SJCRH30 (cell line): ENCODE measurements at places on chromosomes 5 and 9. TPM values are rescaled to one million over a fixed set of nuclear protein-coding genes. Genes with fewer than 3 reads are reported as not detected.

RASGRF2 gene
- total RNA-seq = 6.7 and 6.9 TPM in 2 replicates

DNA sequence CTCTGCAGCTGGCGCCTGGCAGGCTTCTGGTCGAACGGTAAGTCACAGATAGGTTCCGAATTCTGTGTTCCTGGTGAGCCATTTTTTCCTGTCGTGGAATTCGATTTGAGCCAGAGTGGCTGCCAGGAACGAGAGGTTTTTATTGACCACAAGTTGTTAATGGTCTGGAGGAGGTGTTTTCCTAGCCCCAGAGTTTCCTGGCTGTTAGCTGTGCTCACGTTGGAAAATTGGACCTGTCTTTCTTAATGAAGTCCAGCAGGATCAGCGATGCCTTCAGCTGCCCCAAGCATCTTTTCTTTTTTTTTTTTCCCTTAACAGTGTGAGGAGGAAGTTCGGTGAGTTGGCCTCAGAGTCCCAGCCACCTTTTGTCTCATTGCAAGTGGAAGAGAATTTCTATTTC, 62.9 kb downstream of the COL5A1 start:
- peaks cover 21% of the 10 kb centered on the region for H3K4me1 ChIP-seq
- no peaks in the 10 kb centered on the region for H3K27me3 ChIP-seq
- no peak overlapping the region for H3K4me3 ChIP-seq
- H3K36me3 ChIP-seq = peaks cover 6% of the 10 kb centered on the region; the same call in 1 of the 2 replicates
- H3K27ac ChIP-seq = no peak overlapping the region

TMC1 gene
- not detected in 2 replicates for total RNA-seq

GRCh38 chr5:161064781-161065180, 212.8 kb upstream of the ATP10B start:
- H3K4me3 ChIP-seq = no peak overlapping the region
- no peaks in the 10 kb centered on the region for H3K27me3 ChIP-seq
- H3K27ac ChIP-seq = no peak overlapping the region
- no peaks in the 10 kb centered on the region for H3K36me3 ChIP-seq

CHSY3 gene
- total RNA-seq = 1.8 and 1.9 TPM in 2 replicates

DNA sequence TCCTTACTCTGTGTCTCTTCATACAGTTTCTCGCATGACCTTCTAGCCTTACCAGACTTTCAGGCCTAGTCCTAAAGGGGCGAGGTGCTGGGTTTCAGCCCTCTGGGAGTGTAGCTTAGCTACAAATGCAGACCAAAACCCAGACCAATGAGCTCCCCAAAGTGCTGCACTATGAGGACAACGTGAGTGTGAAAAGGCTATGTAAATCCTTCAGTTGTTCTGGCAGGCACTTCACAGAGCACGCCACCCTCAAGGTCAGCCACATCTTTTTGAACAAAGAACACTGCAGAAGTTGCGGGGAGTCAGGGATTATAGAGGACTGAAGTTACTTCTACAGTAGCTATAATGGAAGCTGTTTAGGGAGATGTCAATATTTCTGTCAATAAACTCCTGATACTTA, 301.7 kb downstream of the MARCHF11 start:
- no peak overlapping the region for H3K27ac ChIP-seq
- no peaks in the 10 kb centered on the region for H3K27me3 ChIP-seq
- H3K36me3 ChIP-seq = no peaks in the 10 kb centered on the region
- no peak overlapping the region for H3K4me3 ChIP-seq
- no peak for DNase-seq
- no peaks in the 10 kb centered on the region for H3K4me1 ChIP-seq

DNA sequence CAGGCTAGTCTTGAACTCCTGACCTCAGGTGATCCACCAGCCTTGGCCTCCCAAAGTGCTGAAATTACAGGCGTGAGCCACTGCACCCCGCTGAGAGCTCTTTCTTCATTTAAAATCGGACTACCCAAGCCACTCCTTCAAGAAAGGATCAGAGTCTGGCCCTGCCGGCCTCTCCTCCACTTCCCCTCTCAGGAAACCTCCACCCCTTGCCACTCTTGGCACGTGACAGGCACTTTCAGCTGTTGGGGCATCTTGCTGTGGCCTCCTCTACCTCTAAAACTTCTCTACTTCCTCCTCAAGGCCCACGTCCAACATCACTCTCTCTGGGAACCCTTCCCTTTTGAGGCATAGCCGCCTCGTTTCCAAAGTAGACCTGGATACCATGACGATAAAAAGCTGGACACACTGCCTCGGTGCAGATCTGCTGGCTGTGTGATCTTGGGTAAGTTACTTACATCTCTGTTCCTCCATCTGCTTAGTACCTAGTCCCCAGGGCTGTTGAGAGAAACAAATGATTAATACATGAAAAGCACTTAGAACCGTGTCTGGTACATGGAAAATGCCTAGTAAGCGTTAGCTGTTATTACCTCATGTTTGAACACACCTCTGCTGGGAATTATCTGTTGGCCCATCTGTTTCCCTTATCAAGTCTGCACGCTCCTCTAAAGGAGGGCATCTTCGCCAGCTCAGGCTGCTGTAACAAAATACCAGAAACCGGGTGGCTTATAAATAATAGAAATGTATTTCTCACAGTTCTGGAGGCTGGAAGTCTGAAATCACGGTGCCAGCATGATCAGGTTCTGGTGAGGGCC, 55.3 kb downstream of the SMIM23 start:
- no peaks in the 10 kb centered on the region for H3K4me1 ChIP-seq
- no peak for DNase-seq
- no peaks in the 10 kb centered on the region for H3K36me3 ChIP-seq
- no peak overlapping the region for H3K4me3 ChIP-seq
- no peaks in the 10 kb centered on the region for H3K27me3 ChIP-seq
- H3K27ac ChIP-seq = no peak overlapping the region

- H3K36me3 ChIP-seq = no peaks in the 10 kb centered on the region
- no peak for DNase-seq
- H3K4me3 ChIP-seq = no peak overlapping the region
These were observed 1585.6 kb downstream of the EFNA5 start for GRCh38 chr5:106085136-106085535.

- H3K4me3 ChIP-seq = no peak overlapping the region
- H3K36me3 ChIP-seq = no peaks in the 10 kb centered on the region
- peaks cover under 1% of the 10 kb centered on the region for H3K4me1 ChIP-seq
- H3K27me3 ChIP-seq = no peaks in the 10 kb centered on the region
These were observed 324.3 kb upstream of the RFX3 start for GRCh38 chr9:3850098-3850497.

DNA sequence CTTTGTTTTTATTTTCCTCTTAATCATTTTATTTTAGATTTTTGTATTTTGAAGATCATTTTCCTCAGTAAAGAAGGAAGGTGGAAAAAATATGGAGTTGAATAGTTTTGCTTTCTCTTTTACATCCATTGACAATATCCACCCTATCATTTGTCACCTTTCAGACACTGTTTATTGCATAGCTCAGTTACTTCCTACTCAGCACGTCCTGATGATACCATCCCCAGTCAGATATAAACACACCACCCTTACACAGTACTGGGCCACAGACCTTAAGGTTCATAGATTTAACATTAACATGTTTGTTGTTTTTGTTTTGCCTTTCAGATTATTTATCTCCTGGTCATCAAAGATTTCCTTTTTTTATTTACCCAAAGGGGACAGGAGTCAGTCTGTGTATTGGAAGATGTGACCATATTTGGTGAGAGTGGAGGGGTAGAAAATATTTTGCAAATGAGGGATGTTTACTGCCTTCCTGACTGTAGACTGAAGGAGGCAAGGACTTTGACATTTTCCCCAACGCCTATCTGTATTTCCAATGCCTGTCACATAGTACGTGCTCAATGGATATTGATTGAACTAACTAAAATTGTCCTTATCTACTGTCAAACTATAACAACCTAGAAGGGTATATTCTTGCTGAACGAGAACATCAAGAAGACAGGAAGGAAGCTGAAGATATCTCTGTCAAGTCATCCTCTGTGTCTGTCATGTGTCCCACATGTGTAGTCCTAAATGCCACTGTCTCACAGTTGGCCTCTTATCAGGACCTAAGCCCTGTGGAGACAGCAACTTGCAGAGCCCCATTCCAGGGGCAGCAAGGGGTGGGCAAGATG, 15.6 kb downstream of the STX17 start:
- no peak overlapping the region for H3K27ac ChIP-seq
- no peak overlapping the region for H3K4me3 ChIP-seq
- no peaks in the 10 kb centered on the region for H3K27me3 ChIP-seq
- H3K36me3 ChIP-seq = peaks cover 10% of the 10 kb centered on the region
- DNase-seq = no peak

DNA sequence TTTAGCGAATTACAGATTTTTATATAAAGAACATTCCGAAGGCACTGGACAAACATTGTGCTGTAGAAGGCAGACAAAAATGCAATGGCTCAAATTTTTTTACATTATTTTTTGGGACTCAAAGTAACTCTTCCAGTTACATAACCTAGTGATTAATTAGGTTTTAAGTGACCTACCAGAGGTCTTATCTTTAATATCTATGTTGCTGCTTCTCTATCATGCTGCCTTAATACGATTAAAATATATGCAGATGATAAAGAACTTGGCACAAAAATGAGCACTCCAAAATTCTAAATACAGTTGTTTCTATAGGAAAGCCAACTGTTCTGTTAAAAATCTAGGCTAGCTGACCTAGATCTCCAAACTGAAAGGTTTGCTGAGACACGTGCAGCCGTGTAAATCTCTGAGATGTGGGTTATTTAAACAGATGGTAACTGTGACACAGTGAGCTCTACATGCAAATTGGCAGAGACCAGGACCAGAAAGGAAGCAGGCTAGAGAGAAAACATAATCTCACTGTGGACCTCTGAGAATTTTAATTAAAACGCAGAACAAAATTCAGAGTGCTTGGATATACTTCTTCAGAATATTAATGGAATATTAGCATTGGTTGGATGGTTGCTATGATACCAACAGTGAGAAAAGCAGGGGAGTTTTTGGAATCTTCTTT, 56.2 kb downstream of the CAMK4 start:
- H3K4me3 ChIP-seq = no peak overlapping the region
- no peaks in the 10 kb centered on the region for H3K27me3 ChIP-seq
- no peaks in the 10 kb centered on the region for H3K36me3 ChIP-seq

- H3K27ac ChIP-seq = no peak overlapping the region
- peak; percentile 75 for DNase-seq
- 0 out of 2 replicates have a peak, but pooled peaks cover 4% of the 10 kb centered on the region for H3K4me1 ChIP-seq
- peak overlapping the region; percentile 51 for H3K4me3 ChIP-seq
These were observed 36.0 kb upstream of the BARHL1 start for GRCh38 chr9:132546148-132547051.

- no peaks in the 10 kb centered on the region for H3K27me3 ChIP-seq
- H3K4me3 ChIP-seq = no peak overlapping the region
- peaks cover 2% of the 10 kb centered on the region for H3K4me1 ChIP-seq
These were observed 13.5 kb downstream of the RFESD start for GRCh38 chr5:95660060-95660459.

DNA sequence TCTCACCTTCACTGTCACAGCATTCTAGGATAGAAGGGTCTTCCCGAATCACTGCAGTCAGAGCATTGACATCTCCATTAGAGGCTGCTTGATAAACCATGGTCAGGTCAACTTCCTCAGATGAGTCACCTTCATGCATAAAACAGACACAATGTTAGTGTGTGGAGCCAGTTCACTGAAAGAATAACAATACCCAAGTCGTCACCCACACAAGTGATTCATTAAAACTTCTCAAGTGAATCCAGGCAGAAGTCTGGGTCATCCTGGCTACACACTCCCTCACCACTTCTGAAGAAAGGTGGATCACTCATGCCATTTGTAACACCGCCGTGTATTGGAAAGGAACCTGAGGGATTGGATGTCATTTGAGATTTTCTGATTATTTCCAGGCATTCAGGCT, 49.6 kb downstream of the ANKRD55 start:
- DNase-seq = no peak
- no peaks in the 10 kb centered on the region for H3K36me3 ChIP-seq
- no peaks in the 10 kb centered on the region for H3K4me1 ChIP-seq
- H3K4me3 ChIP-seq = no peak overlapping the region
- H3K27me3 ChIP-seq = no peaks in the 10 kb centered on the region; the same call in 1 of the 2 replicates
- no peak overlapping the region for H3K27ac ChIP-seq

DNA sequence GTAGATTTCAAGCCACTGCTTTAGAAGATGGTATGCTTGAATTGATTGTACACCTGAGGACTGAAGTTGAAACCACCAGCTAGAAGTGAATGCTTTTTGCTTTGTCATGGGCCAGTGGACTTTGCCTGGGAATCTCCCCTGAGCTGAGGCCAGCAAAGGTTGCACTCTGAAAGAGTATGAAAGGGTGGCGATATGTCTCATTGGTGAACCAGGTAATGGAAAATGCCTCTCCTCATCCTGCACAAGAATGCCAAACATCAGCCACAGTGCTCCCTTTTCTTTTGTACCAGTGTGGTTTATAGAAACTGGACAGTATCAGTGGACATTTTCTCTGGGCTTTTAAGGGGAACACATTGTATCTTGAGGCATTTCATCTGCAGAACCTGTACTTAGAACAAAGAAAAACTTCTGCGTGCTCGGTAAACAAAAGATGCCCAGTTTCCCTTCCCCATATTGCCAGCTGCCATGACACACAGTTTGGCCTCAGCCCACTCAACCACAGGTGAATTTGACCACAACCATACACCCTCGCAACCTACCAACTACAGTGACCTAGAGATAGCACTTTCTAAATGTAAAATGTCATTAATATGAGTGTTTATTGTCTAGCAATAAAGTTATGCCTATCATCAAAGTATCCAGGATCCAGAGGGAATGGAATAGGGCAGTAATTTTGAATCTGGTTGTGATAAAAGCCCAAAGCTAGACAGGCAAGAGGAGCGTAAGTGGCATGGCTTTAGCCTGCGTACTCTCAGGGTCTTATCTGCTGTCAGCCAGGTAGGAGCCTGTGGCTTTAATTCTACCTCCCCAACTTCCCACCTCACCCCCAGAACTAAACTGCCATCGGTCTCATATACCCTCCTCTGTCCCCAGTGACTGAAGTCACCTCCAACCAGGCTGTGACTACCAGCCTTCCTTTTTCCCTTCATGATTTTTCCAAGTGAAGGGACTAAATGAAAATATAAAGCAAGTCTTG, 79.5 kb upstream of the LHFPL2 start:
- no peak for DNase-seq
- no peak overlapping the region for H3K27ac ChIP-seq
- no peaks in the 10 kb centered on the region for H3K36me3 ChIP-seq
- H3K4me3 ChIP-seq = no peak overlapping the region
- H3K27me3 ChIP-seq = no peaks in the 10 kb centered on the region
- no peaks in the 10 kb centered on the region for H3K4me1 ChIP-seq
